Suppressor macrophage treated with lipopolysaccharide for 1 hour (primary cell): ENCODE measurements at places on chromosomes 11 and 22.

DNA sequence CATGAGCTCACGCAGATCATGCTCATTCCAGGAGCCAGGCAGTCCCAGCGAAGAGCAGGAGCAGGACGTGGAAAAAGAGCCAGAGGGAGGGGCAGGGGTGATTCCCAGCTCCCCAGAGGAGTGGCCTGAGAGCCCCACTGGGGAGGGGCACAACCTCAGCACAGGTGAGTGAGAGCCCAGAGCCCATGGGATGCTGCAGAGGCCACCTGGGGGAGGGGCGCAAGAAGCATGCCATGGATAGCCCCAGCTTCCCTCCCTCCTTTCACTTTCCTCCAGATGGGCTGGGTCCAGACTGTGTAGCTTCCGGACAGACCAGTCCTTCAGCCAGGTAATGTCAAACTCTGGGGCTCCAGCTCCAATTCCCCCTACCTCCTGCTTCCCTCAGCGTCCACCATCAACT is 6.2 kb downstream of the SMTNL1 start:
- no peak for DNase-seq

- no peak for DNase-seq
These were observed 62.9 kb downstream of the NECTIN1 start for GRCh38 chr11:119666061-119666460.

DNA sequence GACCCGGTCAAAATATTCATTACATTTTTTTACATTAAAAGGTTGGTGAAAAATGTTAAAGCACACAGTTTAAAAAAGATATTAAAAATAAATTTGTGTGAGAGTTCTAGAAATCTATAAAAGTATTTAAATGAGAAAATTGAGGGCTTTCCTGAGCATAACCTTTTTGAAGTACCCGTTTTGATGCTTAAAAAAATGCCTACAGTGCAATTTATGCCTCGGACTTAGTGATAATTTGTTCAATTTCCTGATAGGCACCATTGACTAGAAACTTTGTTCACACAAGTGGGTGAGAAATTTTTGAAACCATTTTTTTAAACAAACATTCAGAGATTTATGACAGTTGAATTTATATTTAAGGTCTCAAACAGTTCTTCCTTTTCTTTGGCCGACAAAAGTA is 29.7 kb upstream of the B3GAT1 start:
- DNase-seq, result no peak

GRCh38 chr11:122618927-122619326 is 36.6 kb upstream of the UBASH3B start:
- DNase-seq, result no peak

- DNase-seq, result no peak
These were observed 70.1 kb upstream of the LINC01488 start for GRCh38 chr11:69411257-69411924.

DNA sequence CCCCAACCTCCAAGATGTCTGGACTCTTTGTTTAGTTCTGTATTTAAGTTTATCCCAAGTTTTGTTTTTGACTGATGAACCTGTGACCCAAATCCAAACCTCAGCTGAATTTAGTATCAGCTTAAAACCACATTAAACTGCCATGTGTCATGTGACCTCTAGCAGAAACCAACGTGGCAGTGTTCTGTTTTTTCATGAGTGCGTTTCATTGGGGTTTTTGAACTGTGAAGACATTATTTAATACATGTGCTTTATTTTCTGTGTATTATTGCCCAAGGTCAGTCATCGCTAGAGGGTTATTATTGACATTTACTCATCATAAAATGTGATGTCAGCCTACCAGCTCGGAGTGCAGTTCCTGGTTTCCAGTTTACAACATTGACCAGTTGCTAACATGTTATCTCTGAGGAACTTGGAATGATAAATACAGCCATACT is 1.8 kb downstream of the TLCD5 start:
- peak; percentile 28 for DNase-seq

GRCh38 chr11:95138448-95138847 is 48.8 kb downstream of the ENDOD1 start:
- no peak for DNase-seq

DNA sequence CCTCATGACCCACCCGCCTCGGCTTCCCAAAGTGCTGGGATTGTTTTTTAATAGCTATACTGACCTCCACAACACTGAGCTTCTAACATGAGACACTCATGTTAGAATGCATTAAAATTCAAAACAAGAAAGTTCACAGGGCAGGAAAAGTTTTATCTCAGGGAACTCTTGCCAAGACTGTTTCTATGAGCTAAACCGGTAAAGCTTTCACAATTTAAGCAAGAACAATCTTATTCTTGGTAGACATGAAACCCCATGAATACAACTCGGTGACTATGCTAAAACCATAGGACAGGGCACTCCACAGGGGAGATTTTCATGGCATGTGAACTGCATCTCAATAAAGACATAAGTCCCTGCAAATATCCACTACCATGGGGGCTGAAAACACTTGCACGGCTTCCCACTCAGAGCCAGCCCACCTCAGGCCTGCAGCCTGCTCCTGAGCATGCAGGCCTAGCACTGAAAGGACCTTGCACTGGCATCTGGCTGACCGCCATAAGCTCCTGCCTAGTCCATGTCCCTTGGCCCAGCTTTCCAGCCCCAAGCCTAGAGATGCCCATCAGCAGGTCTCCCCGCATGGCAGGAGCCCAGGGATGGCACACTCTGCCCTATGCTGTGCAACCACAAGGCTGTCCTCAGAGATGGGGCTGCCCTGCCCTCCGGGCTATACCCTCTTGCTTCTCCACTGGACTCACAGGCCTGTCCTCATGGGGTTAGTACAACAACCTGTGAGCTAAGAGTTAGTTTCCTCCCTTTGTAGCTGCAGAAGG is 58.4 kb downstream of the DGCR2 start:
- no peak for DNase-seq

GRCh38 chr11:100741866-100742625 is 55.0 kb downstream of the ARHGAP42 start:
- peak; percentile 23 for DNase-seq

DNA sequence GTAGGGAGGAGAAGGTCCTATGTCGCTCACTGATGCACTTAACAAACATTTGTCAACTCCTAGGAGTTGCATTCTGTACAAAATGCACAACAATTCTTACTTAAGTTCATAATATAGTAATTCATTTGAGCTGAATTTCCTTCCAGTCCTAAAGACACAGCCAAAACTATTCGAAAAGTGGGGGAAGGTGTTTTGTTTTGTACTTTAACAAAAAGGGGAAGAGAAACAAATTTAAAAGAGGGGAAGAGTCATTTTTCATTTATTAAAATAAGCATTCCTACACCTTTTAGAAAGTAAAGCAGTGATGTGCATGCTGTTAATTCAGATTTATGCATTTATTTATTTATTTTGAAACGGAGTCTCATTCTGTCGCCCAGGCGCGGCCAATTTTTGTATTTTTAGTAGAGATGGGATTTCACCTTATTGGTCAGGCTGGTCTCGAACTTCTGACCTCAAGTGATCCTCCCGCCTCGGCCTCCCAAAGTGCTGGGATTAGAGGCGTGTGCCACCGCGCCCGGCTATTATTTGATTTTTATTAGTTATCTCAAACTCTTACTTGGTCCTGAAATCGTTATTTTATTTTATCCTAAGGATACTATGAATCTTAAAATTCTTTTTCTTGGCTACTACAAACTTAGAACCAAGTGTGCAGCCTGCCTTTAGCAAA is 1.1 kb upstream of the FANCF start:
- peak; percentile 3 for DNase-seq

DNA sequence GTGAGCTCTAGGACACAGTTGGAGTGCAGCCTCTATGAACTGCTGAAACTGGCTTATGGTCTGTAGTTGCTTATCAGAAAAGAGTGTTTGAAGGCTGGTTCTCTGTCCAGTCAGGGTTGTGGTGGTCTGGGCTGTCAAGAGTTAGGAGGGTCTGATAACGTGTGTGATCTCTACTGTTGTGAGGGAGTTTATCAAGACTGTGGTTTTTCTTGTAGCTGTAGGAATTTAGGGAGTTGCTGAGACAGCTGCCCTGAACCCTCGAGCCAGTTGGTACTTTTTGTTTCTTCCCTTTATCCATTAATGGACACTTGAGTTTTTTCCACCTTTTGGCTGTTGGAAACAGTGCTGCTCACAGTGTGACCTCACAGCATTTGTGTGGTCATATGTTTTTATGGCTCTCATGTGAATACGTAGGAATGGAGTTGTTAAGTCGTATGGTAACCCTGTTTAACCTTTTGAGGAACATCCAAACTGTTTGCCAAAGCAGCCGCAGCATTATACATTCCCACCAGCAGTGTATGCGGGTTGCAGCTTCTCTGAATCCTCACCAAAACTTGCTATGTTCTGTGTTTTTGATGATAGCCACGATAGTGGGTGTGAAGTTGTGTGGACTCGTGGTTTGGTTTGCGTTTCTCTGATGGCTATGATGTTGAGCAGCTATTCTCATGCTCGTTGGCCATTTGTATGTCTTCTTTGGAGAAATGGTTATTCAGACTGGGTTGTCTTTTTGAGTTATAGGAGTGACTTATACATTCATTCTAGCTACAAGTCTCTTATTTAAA is 20.9 kb upstream of the DGCR8 start:
- no peak for DNase-seq

- DNase-seq, result peak; percentile 80
These were observed 743 bp downstream of the USP47 start for GRCh38 chr11:11842421-11843008.

- DNase-seq, result no peak
These were observed 4.4 kb downstream of the APOL2 start for GRCh38 chr22:36234919-36235318.

DNA sequence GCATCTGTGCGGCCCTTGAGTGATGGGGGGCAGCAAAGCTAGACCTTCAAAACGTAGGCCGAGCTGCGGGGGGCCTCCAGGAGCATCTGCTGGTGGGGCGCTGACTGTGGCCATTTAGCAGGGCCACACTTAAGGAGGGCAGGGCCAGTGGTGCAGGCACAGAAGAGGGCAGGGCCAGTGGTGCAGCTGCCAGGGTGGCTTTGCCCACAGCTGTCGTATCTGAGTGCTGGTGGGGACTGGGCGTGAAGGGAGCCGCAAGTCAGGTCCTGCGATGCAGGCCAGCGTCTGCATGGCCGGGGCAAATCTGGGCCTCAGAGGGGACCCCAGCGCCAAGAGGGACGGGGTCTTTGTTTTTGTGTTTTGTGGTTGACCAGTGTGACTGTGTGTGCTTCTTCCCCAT is 27.7 kb downstream of the RNH1 start:
- no peak for DNase-seq

- DNase-seq, result no peak
These were observed 618.2 kb downstream of the TBC1D22A start for GRCh38 chr22:47380692-47381091.

DNA sequence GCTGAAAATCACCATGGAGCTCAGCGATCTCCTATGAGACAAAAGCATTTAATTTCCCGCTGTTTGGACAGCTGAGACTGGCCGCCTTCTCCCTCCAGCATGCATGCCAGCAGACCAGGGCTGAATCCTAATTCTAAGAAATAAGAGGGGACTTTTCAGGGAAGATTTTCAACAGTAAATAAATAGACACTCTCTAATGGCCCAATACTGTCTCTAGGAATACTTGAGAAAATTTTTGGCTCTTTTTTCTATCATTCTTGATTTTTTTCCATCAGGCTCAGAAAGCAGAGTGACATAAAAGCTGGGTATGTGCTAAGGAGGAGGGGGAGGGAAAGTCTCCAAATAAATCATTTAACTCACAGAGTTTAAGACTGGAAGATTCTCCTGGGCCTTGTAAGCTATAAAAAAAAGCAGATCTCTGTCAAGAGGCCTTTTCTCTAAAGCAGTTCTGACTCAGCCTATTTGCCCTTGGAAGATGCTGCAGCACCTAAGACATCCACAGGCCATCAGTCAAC is 17.6 kb upstream of the SPON1 start:
- DNase-seq, result no peak

- peak; percentile 94 for DNase-seq
These were observed 62.0 kb downstream of the PAK1 start for GRCh38 chr11:77411717-77412441.

DNA sequence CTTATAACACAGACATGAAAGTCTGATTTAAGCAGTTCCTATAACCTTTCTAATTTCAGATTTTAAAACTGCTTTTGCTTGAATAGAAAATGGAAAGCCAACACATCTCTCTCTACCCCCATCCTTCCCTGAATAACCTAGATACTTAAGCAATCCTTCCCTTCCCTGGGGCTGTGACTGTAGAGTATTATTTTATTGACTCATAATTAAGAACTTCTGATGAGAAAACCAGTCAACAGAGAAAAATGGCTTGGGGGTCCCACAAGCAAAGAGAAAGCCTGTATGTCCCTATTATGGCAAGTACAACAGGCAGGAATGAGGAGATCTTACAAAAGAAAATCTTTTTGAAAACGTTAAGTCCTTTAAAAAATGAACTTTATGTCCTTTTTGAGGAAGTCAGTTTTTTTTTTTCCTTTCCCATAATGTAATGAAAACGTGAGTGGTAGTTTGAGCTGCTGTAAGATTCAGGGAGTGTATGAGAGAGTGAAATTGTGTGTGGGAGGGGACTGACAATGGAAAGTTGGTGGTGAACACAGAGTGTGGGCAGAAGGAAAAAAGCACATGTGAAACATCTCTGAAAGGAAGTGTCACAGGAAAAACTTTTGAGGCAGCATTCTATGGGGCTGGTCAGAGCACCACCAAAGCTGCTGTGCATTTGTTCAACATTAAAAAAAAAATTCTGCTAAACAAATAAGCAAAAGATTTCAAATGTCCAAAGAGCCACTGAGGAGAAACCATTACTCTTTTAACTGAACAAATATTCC is 154.6 kb downstream of the MAML2 start:
- DNase-seq, result peak; percentile 95

GRCh38 chr22:29641042-29641699 is 37.7 kb downstream of the NF2 start:
- peak; percentile 58 for DNase-seq

GRCh38 chr22:49788504-49788903 is 39.2 kb downstream of the BRD1 start:
- peak; percentile 71 for DNase-seq

- DNase-seq, result peak; percentile 77
These were observed at the start of gene CASP4 for GRCh38 chr11:104968355-104968855. Gene CASP4 (minus strand): TSS chr11:104968574. CDS start chr11:104968525, 49 bp downstream.

DNA sequence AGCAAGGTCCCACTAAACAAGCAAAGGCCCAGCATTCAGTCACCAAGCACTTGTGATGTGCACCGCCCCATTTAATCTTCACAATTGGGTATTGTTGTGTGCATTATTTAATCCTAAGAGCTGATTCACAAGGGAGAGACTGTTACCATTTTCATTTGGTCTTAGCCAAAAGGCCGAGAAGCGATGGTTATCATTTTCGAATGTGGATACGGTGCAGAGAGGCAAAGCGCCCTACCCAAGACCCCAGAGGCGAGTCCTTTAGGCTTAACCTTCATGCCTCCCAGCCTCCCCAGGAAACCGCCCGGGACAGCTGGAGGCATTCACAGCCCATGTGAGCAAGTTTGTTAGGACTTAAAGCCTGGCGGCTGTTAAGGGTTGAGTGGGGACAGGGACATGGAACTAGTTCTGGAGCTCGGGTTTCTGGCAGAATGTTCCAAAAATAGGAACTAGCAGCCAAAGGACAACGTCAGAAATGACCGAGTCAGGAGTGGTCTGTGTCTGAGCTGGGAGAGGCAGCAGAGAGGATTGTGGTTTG is 13.0 kb upstream of the UPK3A start:
- peak; percentile 74 for DNase-seq
